ENCODE measurements at places on chromosomes 5 and 9.

GRCh38 chr9:31034311-31034710 is 1350.1 kb upstream of the ACO1 start:
- DNase-seq = no peak

GRCh38 chr9:5688109-5688508 is 59.2 kb downstream of the RIC1 start:
- no peak for DNase-seq

DNA sequence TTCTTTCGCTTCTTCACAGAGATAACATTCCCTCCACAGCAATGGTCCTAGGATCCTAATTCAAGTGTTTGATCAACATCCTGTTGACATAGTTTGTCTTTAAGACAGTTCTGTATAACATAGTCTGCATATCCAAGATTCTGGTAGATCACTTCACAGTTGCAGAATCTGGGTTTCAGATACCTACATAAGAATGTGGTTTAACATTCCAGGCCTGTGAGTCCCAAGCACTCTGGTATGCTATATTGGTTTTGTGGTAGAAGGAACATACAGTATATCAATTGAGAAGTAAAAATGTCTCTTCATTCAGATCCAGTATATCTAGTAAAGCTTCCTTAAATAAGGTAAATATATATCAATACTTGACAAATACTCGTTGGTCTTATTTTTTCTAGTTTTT is 914.2 kb upstream of the CDH6 start:
- no peak for DNase-seq

DNA sequence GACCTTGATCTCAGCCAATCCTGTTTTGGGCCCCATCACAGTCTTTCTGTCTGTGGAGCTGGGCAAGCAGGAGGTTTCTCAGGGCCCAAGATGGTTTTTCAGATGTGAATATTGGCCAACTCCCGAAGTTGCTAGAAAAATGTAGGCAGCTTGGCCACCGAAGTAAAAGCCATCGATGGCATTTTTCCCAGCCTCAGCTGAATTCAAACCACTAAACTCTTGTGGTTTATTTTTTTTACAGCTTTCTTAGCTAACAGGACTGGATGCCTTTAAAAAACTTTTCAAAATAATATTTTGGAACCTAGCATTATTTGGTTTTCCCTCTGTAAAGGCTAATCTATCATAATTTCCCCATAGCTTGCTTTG is 102.5 kb upstream of the ERCC6L2 start:
- no peak for DNase-seq

GRCh38 chr9:74521009-74521408 is 23.9 kb downstream of the RORB start:
- no peak for DNase-seq

GRCh38 chr9:137123468-137123837 is 8.9 kb upstream of the DPP7 start:
- DNase-seq = no peak

GRCh38 chr9:112430006-112430522 is 50.2 kb downstream of the HSDL2 start:
- DNase-seq = no peak

GRCh38 chr5:21195145-21195544 is 1207.1 kb upstream of the CDH18 start:
- no peak for DNase-seq

DNA sequence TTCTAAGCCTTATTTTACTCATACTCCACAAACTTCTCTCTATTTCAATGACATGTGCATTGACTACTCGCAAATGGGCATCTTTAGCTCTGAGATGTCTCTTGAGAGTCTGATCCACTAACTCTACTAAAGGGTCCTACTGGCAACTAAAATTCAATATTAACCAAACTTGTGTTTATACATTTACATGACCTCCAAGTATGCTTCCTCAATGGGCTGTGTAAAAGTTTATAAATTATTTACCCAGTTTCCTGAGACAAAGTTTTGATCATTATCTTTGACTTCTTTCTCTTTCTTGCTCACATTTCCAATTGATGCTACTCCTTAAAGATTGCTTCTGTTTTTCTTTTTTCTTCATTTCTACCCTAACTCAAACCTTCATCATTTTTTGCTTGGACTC is 510.1 kb upstream of the DAB2 start:
- DNase-seq = no peak

DNA sequence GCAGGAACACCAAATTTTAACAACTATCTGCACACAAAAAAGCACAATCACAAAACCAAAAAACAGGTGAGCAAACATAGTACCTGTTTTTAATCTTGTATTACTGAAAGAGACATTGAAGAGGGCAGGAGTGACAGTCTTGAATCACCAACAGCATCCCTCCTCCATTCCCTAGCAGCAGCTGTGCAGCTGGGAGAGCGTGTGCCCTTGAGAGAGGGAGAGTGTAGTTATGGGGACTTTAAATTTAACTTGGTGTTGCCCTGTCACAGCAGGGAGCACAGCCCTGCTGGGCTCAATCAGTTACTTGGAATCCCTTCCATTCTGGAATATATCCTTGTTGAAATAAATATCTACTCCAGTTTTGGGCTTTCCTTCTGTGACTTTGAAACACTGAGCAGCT is 1938.7 kb upstream of the NUDT12 start:
- DNase-seq = no peak

- DNase-seq = no peak
These were observed 184.7 kb downstream of the MAPKAP1 start for GRCh38 chr9:125522328-125522725.

- DNase-seq = no peak
These were observed 205.5 kb upstream of the SLC24A2 start for GRCh38 chr9:19994296-19994695.

- no peak for DNase-seq
These were observed 80.2 kb upstream of the DPYSL3 start for GRCh38 chr5:147590096-147590495.

DNA sequence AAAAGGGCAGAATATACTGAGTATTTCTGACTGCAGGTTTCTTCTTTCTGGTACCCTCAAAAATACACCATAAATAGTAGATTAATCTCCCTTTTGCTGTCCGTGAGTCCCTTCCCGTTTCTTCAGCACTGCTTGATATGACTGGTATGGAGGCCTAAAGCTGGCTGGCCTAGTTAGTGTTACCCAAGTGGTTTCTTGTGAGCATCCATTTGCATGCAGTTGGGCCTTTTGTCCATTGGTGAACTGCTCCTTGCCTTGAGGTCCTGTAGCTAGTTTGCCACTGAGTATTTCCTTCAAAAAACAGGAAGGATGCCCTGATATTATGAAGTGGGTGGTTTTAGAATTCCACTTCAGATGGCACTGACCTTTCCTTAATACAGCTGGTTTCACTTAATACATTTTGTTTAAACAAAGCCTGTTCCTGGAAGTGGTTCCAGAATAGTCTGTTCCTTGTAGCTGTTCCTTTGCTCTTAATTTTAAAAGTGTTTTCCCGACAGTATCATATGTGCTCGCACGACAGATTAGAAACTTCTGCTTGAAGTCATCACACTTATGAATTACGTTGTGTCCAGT is 40.0 kb upstream of the ABL1 start:
- no peak for DNase-seq

GRCh38 chr9:22143799-22144625 is 134.9 kb upstream of the CDKN2B start:
- no peak for DNase-seq

DNA sequence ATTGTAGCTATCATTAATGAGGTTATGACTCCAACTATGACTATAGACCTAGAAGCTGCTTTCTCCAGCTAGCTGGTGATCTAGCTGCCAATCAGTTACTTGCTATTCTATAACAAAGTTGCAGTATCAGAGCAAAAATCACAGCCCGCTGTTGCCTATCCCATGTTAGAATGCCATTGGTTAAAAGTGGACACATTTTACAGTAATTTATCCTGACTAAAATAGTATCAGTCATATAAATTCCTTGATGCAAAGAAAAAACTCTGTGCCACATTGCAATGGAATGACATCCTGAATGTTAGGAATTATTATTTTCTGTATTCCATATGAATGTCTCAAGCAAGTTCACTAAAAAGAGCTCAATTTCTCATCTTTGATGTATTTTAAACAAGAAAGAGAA is 626.5 kb downstream of the PDE4D start:
- no peak for DNase-seq

DNA sequence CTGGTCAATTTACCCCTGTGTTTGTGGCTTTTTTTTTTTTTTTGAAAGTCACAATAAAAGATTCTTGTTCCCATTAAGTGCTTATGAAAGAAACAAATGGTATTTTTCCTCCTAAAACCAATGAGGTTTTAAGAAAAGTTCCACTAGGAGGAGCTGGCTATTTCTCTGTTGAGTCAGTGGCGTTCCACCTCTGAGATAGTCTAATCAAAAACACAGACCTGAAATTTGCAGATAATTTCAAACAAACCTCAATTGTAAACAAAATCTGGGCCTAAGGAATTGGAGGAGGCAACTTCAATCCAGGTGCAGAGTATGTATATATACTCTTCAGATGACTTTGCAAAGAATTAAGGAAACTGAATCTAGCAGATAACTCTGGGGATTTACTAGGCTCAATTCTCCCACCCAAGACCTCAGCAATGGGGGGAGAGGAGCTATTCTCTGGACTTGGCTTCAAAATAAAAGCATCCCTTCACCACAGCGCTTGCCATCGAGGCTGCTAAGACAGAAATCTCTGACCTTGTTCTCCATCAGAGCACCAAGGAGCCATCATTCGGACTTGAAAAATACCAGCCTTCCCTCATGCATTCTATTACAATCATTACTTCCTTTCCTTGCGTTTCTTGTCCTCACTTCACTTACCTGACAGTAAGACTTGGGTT is 52.4 kb downstream of the FANCC start:
- no peak for DNase-seq

DNA sequence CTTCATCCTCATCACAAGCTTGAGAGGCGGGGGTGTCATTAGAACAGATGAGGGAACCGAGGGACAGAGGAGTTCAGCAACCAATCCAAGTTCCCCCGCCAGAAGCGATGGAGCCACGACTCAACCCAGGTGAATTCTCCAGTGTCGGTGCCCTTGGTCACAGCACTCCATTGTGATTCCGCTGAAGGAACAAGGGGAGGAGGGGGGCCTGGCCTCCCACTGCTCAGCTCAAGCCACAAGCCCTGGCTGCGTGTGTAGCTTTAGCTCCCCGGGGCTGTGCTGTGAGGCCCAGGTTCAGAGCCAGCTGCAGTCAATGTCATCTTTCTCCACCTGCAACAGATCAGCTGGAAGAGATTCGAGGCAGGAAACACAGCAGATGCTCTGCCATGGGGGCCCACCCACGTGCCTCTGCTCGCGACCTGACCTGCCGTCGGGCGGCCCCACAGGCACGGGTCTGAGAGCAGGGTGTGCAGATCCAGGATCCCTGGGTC is 72.6 kb downstream of the GTF3C4 start:
- DNase-seq = no peak

DNA sequence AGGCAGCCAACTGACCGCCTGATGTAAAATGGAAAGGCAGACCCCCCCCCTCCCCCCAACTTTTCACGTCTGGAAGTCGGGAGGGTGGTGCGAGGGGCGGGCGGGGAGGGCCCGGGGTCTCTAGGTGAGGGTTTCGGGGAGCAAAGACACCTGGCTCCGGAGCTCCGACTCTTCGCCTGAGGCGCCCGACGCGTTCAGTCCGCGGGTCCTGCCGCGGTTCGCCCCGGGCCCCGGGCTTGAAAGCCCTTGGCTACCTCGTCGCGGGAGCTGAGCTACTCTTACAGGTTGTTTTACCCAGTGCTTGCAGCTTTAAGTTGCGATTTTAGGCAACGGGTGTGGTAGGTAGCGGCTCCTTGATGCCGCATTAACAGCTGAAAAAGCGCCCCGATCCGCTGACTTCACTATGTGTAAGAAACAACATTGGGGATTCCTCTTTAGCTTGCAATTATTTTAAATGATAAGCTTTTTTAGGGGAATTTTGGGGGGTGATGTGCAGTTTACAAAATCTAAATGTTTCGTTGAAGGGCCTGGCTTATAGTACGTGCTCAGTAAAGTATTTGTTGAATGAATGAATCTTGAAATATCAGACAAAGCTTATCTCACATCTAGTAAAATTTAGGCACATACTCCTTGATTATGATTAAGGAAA is 722 bp downstream of the CDC42SE2 start:
- no peak for DNase-seq

DNA sequence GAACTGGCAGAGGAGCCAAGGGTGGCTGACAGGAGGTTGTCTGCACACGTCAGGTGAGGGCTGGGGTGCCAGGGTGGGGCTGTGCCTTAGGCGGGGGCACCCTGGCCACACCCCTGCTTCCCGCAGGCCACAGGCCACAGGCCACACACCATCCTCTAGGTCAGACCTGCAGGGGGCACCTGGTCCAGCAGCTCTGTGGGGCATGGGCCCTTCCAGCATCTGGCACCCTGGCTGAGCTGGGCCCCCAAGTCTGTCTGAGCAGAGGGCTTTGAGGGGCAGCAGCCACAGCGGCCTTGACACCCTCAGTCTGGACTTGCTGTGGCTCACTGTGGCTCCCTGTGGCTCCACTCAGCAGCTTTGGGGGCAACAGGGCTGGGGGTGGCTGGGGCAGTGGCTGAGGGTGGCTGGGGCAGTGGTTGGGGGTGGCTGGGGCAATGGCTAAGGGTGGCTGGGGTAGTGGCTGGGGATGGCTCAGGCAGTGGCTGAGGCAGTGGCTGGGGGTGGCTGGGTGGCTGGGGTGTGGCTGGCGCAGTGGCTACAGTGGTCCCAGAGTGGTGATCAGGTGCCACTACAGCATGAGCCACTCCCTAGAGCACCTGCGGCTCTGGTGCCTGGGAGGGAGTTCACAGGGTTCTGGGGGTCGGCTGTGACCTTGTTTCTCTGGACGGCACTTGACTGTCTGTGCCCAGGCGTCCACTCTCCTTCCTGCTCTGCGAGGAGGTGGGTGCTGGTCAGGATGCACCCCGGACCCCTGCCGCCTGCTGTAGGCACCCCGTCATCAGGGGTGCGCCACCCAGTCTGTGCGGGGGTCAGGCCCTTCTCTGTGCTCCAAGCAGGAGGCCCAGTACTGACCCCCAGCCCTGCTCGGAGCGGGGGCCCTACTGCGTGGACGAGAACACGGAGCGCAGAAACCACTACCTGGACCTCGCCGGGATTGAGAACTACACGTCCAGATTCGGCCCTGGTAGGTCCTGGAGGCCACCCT is 27.1 kb downstream of the NKD2 start:
- DNase-seq = no peak

- DNase-seq = no peak
These were observed 78.3 kb upstream of the ANKRD55 start for GRCh38 chr5:56311306-56311905.

- DNase-seq = no peak
These were observed 4.6 kb downstream of the UNC5A start for GRCh38 chr5:176814836-176815438.

DNA sequence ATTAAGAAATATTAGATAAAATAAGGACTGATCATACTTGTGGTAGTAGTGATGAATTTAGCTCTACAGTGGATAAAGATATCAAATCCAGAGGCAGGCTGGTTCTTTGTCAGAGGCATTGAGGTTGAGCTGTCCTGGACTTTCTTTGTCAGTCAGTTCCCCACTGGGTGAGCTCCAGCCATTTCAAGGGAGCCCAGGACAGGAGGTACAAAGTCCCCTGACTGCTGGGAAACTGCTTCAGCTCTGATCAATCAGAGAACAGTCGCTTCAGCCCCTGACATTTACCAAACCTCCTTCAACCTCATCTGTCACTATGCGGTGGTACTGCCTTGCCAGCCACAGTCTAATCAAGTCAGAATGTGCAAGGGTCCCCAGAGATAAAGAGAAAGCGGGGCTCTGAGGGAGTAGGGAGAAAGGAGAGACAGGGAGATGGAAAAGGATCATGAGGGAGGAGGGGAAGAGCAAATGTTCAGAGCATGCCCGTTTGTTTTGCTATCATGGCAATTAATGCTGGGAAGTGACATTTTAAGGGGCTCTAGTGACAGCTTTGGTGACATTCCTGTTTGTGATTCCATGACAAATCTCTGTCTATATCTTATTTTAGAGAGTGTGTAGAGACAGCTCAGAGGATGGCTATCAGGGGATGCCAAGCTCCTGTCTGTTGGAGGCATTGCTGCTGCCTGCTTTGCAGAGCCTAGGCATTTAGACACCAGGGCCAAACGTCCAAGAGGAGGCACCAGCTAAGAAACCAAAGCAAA is 223.2 kb downstream of the ASTN2 start:
- no peak for DNase-seq

Measured in breast epithelium (tissue), 4 donors.